ENCODE measurements at places on chromosomes 1 and 21.

GRCh38 chr1:21590126-21590880, 78.9 kb downstream of the RAP1GAP start:
- no peak for DNase-seq

DNA sequence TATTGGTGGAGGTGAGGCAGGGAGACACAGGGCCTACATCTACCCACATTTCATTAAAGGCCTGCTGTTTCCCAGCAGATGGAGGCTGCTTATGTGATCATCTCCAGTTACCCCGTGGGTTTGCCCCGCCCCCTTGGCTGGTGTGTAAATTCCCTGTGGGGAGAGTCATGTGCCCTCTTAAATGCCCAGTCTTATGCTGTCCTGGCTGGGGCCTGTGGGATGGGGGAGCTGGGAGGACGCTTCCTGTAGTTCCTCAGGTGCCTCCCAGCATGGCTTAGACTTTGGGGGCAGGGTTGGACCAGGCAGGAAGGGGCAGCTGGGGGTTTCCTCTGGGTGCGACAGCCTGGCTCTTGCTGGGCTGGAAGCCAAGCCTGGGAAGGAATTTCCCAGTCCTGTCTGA, 15.5 kb upstream of the CITED4 start:
- DNase-seq = peak; percentile 18

GRCh38 chr1:2000850-2001249, 2.7 kb downstream of the CFAP74 start:
- no peak for DNase-seq

- no peak for DNase-seq
These were observed 74.8 kb upstream of the DEPDC1 start for GRCh38 chr1:68571454-68572235.

DNA sequence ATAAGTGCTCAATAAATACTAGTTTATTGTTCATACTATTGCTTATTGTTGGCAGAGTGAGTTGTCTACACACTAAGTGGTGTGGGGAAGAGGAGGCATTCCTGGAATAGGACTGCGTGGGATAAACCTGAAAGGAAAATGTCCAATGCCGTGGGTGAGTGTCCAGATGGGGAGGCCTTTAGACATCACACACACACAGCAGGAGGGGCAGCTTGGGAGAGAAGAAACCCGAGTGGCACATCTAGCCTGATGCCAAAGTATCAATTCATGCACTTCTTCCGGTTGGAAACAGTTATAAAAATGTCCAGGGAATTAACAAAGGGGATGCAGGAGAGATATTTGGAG, 27.3 kb downstream of the CCN1 start:
- no peak for DNase-seq

DNA sequence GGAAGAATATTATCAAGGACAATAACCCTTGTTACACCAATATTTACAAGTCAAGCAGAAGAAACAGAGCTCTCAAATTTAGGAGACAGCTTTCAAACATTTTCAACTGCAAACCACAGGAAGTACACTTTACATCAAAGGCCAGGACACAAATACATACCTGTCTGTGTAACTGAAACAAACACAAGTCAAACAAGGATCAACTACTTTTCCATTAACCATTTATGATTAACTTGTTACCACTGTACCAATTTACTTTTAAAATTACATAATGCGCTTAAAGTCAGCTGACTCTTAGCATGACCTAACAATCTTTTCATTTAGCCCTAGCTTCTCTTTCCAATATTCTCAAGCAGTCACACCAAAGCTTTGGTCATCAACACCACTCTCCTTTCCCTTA, 43.5 kb downstream of the TRIM33 start:
- DNase-seq = no peak

DNA sequence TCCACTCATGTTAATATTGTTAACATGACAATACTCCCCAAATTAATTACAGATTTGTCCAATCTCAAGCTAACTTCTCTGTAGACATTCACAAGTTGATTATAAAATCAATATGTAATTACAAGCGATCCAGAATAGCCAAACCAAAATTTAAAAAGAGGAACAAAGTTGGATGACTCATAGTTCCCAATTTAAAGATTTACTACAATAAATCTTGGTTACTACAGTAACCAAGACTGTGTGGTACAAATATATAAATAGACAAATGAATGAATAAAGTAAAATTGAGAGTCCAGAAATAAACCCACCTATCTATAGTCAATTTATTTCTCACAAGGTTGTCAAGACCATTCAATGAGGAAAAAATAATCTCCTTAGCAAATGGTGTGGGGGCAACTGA, 7.1 kb upstream of the KRTAP10-4 start:
- no peak for DNase-seq

DNA sequence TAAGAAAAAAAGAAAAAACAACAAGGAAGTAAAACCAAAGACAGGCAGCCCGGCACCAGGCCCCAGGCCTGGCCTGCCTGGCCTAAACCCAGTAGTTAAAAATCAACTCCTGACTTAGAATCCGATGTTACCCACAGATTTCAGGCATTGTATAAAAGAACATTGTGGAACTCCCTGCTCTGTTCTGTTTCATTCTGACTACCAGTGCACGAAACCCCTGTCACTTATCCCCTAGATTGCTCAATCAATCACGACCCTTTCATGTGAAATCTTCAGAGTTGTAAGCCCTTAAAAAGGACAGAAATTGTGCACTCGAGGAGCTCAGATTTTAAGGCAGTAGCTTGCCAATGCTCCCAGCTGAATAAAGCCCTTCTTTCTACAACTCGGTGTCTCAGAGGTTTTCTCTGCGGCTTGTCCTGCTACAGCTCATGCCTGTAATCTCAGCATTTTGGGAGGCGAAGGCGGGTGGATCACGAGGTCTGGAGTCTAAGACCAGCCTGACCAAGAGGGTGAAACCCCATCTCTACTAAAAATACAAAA, 15.6 kb upstream of the MYOCOS start:
- no peak for DNase-seq

DNA sequence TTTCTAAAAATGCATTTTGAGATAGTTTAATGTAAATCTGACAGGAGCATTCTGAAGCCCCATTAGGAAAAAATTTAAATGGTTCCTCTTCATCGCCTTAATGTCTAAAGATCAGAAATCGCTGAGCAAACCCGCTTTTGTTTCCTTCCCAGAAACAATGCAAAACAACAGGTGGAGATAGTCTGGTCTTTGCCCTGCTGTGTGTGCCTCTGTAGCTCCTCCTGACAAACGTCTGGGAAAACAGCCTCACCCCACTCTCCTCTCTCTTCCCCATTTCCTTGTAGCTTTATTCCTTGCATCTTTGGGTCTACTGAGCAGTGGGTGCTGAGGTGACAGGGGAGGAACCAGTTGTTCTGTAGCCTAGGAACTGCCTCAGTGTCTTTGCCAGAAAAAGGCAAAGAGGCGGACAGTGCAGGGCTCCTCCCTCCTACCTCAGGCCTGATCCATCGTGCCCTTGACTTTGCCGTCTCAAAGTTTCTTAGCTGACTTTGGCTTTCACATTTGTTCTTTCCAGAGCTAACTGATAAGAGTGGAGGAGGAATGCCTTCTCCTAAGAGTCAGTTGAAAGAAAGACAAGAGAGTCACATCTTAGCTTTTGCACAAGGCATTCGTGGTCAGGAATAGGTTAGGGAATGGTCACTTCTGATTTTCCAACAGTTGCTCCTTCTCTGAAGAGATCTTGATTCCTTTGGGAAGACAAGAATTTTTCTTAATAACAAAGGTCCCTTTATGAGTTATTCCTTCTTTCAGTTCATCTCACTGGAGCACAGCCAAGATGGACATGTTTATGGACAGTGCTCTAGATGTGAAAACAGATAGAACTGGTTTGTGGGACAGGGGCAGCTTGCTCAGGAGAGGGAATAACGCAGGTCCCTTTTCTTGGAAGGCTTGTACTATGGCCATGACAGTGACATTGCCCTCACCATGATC, 24.9 kb downstream of the SYT11 start:
- no peak for DNase-seq

- no peak for DNase-seq
These were observed 90.5 kb upstream of the ADAR start for GRCh38 chr1:154698320-154699096.

DNA sequence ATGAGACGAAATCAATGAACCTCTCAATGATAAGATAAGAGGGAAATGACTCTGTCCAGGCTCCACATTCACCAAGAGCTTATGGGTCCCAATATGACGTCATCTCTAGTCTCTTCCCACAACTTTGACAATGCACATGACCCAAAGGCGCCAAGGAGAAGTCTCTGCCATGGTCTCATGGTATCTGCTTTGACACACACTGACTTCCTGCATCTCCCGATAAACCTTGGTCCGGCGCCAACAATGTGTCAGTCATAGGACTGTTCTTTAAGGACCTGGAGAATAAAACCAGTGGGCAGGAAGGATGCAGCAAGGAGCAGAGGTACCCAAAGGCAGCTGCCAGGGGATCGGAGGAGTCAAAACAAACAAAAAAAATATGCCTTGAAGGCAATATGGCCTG, 46.9 kb upstream of the TMEM51 start:
- peak; percentile 34 for DNase-seq

DNA sequence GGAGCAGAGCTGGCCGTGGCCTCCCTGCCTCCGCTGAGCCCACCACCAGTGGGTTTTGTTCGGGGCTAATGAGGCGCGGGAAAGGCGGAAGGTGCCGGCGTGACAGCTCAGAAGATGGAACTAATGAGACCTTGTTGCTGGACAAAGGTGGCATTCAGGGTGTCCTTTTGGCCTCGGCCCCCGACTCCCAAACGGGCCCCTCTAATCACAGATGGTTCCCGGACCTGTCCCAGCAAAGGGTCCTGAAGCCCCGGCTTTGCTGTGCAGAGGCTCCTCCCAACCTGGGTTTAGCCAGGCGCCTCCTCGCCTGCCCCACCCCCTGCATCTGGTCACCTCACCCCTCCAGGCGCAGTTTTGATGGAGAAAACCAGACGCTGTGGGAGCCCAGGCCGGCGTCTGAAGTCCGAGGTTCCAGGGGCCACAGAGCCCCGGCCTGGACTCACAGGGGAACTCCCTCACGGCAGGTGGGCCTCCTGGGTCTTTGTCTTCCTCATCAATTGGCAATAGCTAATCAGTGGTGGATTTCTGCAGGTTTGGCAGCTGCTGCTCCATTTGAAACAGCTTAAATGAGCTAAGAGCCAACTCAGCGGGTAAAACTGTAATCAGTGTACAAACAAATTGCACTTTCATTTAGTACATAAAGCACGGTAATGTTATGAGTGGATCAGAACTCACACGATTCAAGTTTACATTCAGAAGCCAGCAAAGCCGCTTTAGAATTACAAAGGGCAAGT, 44.3 kb upstream of the ADARB1 start:
- no peak for DNase-seq

GRCh38 chr1:160826546-160826945, 30.6 kb downstream of the LY9 start:
- DNase-seq = no peak

DNA sequence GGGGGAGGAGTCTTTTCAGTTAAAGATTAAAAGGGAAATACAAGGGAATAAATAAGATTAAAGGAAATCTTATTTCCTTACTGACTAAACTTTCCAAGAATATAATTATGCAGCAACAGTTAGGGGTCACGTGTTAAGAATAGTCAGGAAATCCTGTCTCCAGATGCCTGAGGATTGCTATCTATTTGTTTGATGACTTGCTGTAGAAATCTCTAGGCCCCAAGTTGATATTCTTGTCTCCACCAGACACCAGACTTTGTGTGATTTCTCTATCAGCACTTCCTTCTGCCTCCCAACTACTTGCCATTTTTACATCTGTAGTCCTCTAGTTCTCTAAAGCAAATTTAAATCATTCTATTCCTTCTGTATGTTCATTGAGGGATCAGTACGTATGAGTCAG, 77.5 kb downstream of the RPAP2 start:
- no peak for DNase-seq

DNA sequence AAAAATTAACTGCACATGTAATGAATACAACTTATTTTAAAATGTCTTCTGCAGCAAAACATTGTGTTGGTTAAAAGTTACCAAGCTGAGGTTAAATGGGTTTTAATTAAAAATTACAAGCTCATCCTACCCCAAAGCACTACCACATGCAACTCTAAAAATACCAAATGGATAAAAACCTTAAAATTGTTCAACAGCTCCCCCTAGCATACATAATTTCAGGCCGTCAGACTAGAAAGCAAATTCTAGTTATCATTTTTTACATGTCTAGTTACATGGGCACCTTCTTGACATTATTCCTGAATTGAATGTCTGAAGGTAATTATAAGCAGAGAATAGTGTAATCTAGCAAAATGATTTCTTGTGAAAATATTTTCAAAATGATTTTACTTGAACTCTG, 176.5 kb downstream of the C1orf21 start:
- no peak for DNase-seq

DNA sequence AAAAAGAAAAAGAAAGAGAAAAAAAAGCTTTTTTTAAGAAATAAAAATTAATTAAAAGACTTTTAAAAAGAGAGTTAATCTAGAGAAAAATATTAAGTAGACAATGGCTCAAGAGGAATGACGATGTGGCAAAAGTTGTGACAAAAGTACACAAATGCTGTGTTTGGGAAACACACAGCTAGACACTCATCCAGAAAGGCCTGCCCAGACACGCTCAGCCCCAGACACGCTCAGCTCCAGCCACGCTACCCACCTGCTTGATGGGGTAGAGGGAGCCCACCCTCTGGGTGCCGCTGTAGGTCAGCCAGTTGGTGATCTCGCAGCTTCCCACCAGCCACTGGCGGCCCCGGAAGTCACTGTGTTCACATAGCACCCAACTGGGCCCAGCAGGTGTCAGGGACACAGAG, 10.2 kb downstream of the CD52 start:
- no peak for DNase-seq

GRCh38 chr1:219555031-219555692, 57.7 kb downstream of the ZC3H11B start:
- no peak for DNase-seq

- DNase-seq = no peak
These were observed 114.2 kb upstream of the NR5A2 start for GRCh38 chr1:199913318-199913717.

GRCh38 chr1:31592132-31592531, 15.8 kb downstream of the TINAGL1 start:
- DNase-seq = no peak

- peak; percentile 76 for DNase-seq
These were observed 1.3 kb downstream of the PIGV start for GRCh38 chr1:26788836-26789611.

GRCh38 chr21:45695086-45695485, 51.6 kb downstream of the PCBP3 start:
- DNase-seq = peak; percentile 40

DNA sequence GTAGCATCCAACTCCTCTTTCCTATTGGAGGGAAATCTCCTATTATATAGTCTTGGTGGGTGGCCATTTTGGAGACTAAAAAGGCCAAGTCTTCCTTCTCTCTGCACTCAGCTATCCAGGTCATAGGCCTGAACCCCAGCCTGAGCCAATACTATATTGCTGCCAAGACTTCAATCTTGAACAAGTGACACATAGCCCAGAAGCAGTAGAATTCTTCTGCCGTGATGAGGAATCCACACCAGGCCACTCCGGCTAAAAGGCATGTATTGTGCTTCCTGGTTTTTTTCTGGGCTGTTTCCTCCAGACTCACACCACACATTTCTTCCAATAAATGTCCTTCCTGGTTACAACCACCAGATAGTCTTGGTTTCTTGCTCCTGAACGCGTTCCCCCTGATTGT, 43.0 kb downstream of the ATF3 start:
- DNase-seq = no peak
